ENCODE measurements at places on chromosomes 7 and 10. TPM values are rescaled to one million over a fixed set of nuclear protein-coding genes. Genes with fewer than 3 reads are reported as not detected.

Gene PLAC9
- total RNA-seq, result not detected

- no peak for DNase-seq
Observed at GRCh38 chr10:80203835-80204676, 1.3 kb downstream of the ANXA11 start.

Gene CCL24
- not detected for total RNA-seq

GRCh38 chr10:79376078-79376628 is 28.9 kb downstream of the PPIF start:
- no peak for DNase-seq

GRCh38 chr10:121243609-121244241 is 354.5 kb downstream of the FGFR2 start:
- no peak for DNase-seq

- no peak for DNase-seq
Observed at GRCh38 chr7:21123586-21123985, 304.3 kb upstream of the SP4 start.

GRCh38 chr7:78134256-78134655 is 335.7 kb downstream of the PHTF2 start:
- DNase-seq, result no peak

Gene GCC1
- 14.7 TPM for total RNA-seq

DNA sequence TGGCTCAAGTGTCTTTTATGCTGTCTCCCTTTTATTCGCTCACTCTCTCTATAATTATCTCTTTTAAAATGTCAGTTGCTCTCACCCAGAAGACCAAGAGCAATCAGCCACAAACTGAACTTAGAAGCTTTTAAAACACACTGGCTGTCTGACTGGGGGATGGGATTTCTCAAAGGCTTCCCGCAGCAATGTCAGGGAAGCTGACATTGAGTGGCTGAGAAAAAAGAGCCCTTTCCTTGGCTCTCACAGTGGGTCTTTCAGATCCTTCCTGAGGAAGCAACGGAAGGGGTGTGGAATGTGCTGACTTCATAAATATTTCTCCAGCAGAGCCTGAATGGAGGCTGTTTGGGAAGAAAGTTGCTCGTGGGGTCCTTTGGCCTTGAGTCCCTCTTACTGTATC is 445.7 kb upstream of the C7orf33 start:
- DNase-seq, result no peak

Gene TMEM176B
- 0.36 TPM for total RNA-seq

- DNase-seq, result no peak
Observed at GRCh38 chr7:24611130-24611529, 37.9 kb downstream of the PALS2 start.

Gene BAG3
- 11.1 TPM for total RNA-seq

Gene C7orf57
- not detected for total RNA-seq

Gene GAD2
- not detected for total RNA-seq

DNA sequence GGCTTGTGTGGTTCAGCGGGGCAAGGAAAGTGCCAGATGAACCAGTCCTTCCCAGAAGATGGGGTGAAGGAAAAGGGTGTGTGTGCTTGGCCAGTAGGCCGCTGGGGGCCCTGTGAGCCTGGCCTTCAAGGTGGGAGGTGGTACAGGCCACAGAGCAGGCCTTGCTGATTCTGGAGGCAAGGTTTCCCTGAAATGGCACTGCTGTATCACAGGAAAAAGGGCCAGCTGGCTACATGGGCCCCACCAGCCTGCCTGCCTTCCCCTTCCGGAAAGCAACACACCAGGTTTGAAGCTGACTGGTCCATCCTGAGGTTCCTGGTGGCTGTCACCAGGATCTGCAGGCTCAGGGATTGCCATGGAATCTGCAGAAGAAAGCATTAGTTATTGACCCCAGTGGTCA is 12.5 kb downstream of the MMRN2 start:
- no peak for DNase-seq

- peak; percentile 94 for DNase-seq
Observed at GRCh38 chr10:88108115-88108610, 244.7 kb downstream of the PTEN start.

- DNase-seq, result no peak
Observed at GRCh38 chr7:71016401-71016800, 115.5 kb upstream of the GALNT17 start.

- no peak for DNase-seq
Observed at GRCh38 chr7:116601426-116601825, 70.6 kb upstream of the MET start.

Gene TACC2
- total RNA-seq, result 0.21 TPM

- no peak for DNase-seq
Observed at GRCh38 chr7:105838627-105839231, 37.7 kb downstream of the ATXN7L1 start.

Gene MBLAC1
- 2.7 TPM for total RNA-seq

- no peak for DNase-seq
Observed at GRCh38 chr10:29033311-29033940, 255.4 kb upstream of the LYZL1 start.

GRCh38 chr10:97140049-97140846 is 45.5 kb downstream of the SLIT1 start:
- DNase-seq, result no peak

- DNase-seq, result no peak
Observed at GRCh38 chr10:35598379-35598778, 6.8 kb upstream of the GJD4 start.

DNA sequence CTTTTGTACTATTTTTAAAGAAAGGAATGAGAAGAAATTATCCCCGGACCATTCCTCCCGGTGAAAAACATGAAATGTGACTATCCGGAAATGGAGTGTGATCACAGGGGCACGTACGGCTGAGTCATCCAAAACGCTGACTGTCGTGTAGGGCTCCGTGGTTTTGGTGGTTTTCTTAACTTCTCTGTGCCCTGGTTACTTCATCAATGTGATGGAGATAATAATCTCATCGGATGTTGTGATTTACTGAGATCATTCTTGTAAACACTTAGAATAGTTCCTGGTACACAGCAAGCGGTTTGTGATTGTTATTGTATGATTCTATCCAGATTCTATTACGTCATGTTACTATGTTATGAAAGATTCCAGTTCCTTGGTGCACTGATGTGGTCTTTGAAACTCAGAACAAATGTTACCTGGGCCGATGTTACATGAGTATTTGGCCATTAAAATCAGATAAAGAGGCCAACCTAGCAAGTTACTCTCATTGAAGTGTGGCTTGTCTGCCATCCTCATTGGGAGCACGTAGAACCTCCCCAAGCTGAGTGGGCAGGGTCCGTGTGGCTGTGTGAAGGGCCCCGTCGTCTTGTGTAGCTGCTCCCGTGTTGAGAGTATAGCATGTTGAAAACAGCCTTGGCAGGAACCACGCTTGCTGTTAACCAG is 99.5 kb downstream of the CAMK1D start:
- DNase-seq, result peak; percentile 59

GRCh38 chr7:75638594-75639070 is 100.1 kb downstream of the HIP1 start:
- DNase-seq, result no peak

GRCh38 chr10:110311357-110311949 is 6.7 kb upstream of the SMNDC1 start:
- DNase-seq, result peak; percentile 47

Measured in GM12878 (cell line).